ENCODE measurements at places on chromosomes 6 and 20. TPM values are rescaled to one million over a fixed set of nuclear protein-coding genes. Genes with fewer than 3 reads are reported as not detected.

DNA sequence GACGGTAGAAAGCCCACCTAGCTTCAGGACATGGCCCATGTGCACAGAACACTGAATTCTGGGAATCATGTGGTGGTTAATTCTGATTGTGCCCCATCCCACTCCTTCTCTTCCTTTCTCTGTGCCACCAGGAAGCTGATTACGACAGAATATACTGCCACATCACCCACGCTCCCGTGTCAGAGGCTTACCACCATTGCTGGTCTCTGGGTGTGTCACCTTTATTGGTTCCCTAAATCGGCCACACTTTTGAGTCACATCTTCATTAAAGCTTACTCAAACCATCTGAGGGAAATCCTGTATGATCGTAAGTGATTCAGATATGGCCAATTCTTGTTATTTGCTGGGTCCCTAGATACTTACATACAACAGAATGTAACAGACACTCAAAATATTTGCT lies 3.1 kb downstream of the TRMT6 start:
- no peak for DNase-seq

DNA sequence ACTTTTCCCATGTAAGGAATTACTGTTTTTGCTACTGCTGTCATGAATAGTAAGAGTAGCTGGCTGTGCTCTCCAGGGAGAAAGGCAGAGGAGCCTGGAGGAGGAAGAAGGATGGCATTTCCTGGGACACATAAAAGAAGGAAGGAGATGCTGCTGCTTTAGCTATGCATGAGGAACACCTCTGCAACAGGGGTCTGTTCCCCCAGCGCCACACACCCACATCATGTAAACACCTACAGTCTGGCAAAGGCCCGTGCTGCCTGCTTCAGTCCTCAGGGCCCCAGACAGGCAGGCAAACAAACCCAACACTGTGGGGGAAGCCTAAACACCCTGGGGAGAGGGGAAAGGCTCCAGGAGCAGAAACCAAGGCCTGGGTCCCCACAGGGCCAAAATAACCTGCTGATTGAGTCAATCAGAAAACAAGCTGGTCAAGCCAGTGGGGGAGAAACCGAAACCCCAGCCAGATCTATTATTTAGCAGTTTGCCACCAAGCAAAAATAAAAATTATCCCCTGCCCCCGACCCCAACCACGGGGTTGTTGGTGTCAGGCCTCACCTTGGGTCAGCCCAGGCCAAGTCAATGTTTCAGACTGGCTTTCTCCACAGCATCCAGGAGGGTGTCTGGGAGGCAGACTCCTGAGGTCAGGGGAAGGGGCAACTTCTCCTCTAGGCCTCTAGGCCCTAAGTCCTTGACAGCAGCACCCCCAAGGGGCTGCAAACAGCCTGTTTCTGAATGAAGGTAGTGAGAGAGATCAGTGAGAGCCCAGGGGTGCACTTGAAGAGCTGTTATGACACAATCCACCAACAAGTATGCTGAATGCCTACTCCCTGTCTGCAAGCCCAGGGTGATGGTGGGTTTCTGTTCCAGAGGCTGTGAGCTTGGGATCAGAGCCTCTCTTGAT lies 34.6 kb upstream of the SCUBE3 start:
- no peak for DNase-seq

DNA sequence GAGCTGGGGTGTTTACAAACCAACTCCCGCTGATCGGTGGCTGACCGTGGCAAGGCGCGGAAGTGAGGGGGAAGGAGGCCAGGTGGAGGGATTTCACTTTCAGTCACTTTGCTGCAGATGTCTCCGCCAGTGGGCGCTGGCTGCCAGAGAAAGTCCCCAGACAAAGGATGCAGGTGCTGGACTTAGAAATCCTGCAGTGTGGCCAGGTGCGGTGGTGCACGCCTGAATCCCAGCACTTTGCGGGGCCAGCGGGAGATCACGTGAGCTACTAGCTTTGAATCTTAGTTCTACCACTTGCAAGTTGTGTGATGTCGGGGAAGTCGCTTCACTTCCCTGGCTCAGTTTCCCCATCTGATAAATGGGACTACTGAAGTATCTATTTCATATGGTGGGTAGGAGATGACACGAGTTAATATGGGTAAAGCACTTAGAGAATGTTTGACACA lies 180.4 kb downstream of the ZNF217 start:
- peak; percentile 13 for DNase-seq

GRCh38 chr6:17899491-17899890 lies 87.9 kb downstream of the KIF13A start:
- no peak for DNase-seq

GRCh38 chr6:131408811-131409210 lies 164.2 kb upstream of the ARG1 start:
- DNase-seq = no peak

DNA sequence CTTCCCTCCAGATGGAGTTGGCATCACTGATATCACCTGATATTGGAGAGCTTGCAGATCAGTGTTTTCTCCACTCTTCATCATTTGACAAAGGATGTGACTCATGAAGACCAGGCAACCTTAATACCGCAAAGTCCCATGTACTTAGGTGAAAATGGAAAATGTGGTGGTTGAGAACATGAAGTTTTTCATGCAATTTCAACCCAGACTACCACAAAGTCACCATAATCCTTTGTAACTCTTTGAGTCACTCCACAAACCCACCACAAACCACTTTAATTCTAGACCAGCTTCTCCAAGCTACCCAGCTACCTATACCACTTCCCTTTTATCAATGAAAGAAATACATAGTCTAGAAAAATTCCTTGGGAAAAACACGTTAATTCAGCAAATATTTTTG lies 7.1 kb downstream of the NHLRC1 start:
- DNase-seq = no peak

DNA sequence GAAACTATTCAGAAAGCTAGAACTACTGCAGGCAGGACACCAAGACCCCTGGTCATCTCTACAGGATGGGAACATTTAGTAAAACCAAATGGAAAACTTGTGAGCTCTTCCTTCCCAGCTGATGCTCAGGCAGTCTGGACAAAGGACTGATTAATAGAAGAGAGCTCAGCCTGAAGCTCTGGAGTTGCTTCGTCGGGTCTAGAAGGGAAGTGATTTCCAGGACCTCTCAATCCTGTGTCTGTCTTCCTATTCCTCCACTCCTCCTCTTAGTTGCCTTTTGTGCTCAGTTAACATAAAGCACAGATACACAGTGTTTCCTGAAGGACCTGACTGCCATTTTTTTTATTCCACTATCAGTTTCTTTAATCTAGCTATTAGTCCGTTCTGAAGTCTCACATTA lies 54.2 kb downstream of the SLC35F1 start:
- no peak for DNase-seq

- peak; percentile 51 for DNase-seq
Observed at GRCh38 chr20:41137614-41138474, 501 bp downstream of the PLCG1 start.

DNA sequence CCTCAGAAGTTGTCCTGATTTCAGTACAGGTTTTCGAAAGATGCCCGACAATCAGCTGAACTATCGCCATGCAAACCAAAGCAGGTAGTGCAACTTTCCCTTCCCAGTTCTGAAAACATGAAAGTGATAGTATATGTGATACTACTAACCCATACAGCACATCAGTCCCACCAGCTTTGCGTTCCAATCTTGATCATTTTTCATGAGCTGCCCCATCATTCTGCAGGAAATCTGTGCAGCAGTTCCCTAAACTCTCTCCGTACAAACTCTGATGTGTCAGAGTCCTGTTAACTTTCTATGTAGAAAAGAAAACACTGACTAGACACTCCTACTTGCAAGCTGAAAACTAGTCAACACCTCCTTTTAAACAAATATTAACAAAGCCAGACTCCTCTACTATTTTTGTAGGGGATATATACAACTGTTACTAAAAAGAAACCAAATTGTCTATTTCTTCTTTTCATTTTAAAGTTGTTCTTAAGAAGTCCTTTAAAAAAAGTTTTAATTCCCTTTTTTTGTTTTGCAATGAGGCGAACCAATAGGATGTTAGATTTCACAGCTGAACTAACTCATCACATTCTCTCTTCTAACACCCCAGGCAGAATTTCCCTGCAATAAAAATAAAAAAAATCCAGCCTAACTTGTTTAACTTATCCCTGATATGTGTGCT lies 99.6 kb upstream of the DST start:
- no peak for DNase-seq

GRCh38 chr6:20802596-20802995 lies 268.3 kb downstream of the CDKAL1 start:
- DNase-seq = no peak

DNA sequence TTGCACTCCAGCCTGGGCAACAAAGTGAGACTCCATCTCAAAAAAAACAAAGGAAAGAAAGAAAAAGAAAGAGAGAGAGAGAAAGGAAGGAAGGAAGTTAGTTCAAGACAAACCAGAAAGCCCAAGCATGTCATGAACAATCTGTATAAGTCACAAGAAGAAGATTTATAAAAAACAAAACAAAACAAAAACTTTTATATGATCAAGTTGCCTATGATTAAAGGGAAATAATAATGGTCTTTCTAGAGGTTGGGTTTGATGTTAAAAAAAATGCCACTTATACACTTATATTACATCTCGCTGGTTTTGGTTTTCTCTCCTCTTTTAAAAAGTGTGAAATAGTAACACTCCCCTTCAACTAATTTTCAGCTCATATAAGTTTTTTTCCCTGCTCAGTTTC lies 146.2 kb upstream of the CARMIL1 start:
- DNase-seq = no peak

GRCh38 chr20:13363473-13363872 lies 142.4 kb downstream of the ISM1 start:
- DNase-seq = no peak

DNA sequence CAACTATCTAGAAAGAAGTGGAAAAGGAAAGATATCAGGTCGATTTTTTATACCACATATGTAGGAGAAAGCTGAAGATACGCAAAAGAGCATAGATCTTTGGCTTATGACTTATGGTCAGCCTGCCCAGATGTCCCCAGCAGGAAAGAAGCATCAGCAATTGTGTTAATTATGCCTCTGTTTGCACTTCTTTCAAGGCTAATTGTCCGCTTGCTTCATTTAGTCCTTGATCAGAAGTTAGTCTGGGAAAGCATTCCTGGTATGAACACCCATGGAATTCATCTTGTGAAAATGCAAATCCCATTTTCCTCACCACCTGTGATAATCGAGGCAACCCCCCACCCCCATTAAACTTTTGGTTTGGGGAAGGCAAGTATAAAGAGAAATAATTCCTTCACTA lies 62.8 kb downstream of the ATP9A start:
- DNase-seq = no peak

DNA sequence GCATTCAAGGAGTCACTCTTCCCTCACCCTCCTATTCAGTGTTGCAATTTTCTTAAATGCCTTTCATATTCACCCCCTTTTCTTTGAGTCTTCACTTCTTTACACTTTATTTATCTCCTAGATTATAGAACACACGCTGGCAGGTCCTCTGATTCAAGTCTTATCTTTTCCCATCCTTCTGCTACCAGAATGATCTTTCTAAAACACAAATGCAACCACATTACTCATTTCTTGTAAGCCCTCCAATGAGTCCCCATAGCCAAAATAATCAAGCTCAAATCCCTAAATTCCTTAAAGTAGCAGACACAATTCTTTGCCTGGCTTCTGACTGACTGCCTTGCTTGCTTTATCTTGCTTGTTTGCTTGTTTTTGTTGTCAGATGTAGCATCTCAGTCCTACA lies 920.0 kb downstream of the TFAP2A start:
- no peak for DNase-seq

- DNase-seq = no peak
Observed at GRCh38 chr20:4793183-4793582, 71.5 kb downstream of the PRND start.

DNA sequence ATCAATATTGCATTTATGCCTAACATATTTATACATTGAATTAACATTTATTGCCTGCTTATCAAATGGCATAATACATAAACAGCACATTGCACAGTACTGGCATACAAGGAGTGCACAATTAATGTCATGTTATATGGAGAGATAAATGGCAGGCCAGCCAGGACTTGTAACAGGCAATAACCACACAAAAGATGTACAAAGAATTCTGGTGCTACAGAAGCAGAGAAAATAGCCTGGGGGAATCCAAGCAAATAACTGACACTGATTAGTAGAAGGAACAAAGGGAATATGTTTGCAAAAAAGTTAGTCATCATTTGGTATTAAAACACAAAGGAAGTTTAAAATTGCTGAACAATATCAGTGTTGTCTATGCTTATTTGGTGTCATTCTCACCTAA lies 27.3 kb downstream of the COL21A1 start:
- no peak for DNase-seq

DNA sequence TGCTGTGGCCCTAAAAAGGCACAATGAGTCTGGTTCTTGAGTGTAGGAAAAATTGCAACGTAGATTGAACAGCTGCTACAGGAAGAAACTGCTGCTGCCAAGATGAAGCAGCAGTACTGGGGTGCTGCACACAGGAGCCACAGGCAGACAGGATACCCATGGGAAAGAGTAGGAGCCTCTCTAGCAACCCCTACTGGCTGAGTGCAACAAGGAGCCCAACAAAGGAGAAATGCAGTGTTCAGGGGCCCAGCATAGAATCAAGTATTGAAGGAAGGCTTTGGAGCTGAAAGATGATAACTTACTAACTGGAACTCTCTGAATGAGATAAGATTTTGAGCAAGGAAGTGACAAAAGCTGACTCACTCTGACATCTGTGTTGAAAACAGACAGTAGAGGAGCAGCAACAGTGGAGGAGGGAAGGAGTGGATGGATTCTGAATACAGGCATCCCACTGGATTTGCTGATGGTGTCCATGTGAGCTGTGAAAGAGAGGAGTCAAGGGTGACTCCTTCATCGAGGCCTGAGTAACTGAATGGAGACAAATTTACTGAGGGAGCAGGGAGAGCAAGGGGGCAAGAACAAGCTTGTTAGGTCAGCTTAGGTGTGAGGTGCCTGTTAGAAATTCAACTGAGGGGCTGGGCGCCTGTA lies 534.7 kb upstream of the JARID2 start:
- peak; percentile 55 for DNase-seq

GRCh38 chr20:3162080-3162611 lies 2.5 kb upstream of the FASTKD5 start:
- DNase-seq = no peak

DNA sequence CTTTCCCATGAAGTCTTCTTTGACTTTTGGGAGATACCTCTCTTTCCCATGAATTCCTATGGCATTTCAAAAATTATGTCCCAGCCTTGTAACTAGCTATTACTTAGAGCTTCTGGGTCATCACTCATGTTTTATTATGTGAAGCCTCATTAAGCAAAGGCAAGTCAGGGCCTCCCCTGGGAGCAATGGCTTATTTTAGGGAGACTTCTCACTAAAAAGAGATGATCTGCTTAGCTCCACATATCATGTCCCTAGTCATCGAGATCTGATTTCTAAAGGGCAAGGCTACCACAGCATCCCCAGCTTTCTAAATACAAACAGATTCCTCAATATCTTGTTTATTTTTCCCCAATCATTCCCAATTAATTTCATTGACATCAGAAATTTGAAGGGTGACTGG lies 154.0 kb upstream of the MANEA start:
- no peak for DNase-seq

The WFDC10B gene
- 0.49 TPM for total RNA-seq

The ETV7 gene
- 2.5 TPM for total RNA-seq

The SEMG1 gene
- total RNA-seq = 1.1 TPM

The GHRH gene
- total RNA-seq = not detected

The UBE2C gene
- total RNA-seq = 2.9 TPM

The MED23 gene
- total RNA-seq = 30.6 TPM

The AIF1 gene
- total RNA-seq = 26.8 TPM

The CPNE5 gene
- 1.3 TPM for total RNA-seq

The IL17A gene
- total RNA-seq = not detected

The FAM120B gene
- total RNA-seq = 38.9 TPM

The GRM1 gene
- total RNA-seq = not detected

The EYA4 gene
- total RNA-seq = 0.17 TPM
